ENCODE measurements at places on chromosomes 7 and 10.

GRCh38 chr7:78473571-78474301 is 675.2 kb downstream of the PHTF2 start:
- DNase-seq, result no peak

DNA sequence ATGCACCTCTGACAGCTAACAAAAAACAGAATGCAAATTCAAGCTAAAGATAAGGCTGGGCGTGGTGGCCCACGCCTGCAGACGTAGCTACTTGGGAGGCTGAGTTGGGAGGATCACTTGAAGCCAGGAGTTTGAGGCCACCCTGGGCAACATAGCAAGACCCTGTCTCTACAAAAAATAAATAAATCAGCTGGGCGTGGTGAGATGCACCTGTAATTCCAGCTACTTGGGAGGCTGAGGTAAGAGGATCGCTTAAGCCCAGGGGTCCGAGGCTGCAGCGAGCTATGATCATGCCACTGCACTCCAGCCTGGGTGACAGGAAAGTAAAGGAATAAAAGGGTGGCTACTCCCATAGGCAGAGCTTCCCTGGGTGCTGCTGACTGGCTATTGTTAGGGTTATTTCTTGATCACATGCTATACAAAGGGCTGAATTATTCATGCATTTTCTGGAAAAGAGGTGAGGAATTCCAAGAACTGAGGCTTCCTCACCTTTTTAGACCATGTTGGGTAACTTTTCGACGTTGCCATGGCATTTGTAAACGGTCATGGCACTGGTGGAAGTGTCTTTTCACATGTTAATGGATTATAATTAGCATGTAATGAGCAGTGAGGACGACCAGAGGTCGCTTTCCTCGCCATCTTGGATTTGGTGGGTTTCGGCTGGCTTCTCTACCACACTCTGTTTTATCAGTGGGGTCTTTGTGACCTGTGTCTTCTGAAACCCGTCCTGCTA is 6.9 kb upstream of the PSMG3 start:
- no peak for DNase-seq

DNA sequence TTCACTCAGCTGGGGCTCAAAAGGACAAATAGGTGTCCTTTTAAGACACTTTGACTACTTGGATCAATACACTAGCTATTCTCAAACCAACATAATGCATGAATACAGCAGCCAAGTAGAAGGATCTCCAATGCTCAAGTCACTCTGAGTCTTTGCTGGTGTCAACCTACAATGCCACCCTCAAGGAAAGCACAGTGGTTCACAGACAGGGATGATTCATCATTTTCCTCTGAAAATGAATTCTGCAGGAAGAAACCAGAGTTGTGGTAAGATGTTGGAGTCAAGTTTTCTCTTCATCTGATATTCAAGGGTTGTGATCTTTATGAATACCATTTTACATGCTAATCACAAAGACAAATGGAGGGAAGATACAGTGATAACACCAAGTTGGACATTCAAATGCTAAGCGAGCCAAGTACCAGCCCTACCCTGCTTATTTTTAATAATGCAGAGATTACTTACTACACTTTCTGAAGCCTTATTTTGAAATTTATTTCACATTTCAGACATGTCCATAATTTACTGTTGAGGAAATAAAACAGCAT is 143.1 kb upstream of the FGFR2 start:
- no peak for DNase-seq

- no peak for DNase-seq
Measured at GRCh38 chr7:79236352-79237028, 217.0 kb downstream of the MAGI2 start.

- DNase-seq, result no peak
Measured at GRCh38 chr10:48523820-48524758, 80.8 kb downstream of the ARHGAP22 start.

- DNase-seq, result no peak
Measured at GRCh38 chr10:102347236-102347828, 48.2 kb upstream of the NFKB2 start.

DNA sequence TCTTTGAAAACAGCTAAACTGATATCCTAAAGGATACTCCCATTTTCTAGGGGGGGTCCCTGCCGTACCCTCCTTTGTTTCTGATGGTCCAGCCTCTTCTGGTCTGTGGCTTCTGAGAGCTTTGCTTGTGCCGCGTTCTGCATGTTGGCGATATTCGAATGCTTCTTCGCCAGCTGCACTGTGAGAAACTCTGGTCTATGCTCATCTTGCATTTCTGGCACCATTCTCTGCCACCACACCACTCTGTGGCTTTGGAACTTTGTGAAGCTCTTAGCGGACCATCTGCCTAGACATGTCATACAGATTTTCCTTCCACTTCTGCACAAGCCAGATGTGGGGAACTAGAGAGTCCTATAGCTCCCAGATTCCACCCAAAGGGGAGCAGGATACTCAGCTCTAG is 197.2 kb downstream of the REEP3 start:
- DNase-seq, result no peak

DNA sequence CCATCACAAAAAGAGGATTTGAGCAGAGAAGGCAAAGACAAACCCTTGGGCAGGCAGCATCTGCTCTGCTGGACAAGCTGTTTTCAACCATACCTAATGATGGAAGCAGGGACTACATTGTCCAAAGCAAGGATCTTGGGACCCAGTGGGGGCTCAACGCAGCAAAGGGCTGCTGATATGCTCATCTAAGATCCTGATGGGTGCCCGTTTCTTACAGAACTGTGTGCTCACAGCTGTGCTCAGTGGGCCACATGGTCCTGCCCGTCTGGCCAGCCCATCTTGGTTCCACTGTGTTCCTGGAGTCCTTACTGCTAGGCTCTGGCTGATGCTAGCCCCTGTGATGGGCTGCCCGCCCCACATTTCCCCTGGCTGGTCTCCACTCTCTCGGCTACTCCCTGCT is 36.1 kb downstream of the GPRIN2 start:
- DNase-seq, result no peak

DNA sequence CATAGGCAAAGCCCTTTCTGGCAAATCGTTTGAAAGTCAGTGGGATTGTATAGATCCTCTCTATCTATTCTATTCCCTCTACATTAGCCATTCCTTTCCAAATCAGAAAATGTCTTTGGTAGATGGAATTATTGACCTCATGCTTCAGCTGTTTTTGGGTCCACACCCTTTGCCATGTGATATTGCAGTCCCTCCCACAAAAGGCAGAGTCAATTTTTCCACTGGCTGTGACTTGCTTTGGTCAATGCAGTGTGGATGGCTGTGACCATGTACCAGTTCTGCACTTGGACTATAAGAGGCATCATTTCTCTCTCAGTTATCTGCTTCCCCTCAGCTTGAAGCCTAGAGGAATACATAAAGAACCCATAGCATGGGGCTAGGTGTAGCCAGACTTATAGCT is 332.9 kb downstream of the PTEN start:
- DNase-seq, result no peak

DNA sequence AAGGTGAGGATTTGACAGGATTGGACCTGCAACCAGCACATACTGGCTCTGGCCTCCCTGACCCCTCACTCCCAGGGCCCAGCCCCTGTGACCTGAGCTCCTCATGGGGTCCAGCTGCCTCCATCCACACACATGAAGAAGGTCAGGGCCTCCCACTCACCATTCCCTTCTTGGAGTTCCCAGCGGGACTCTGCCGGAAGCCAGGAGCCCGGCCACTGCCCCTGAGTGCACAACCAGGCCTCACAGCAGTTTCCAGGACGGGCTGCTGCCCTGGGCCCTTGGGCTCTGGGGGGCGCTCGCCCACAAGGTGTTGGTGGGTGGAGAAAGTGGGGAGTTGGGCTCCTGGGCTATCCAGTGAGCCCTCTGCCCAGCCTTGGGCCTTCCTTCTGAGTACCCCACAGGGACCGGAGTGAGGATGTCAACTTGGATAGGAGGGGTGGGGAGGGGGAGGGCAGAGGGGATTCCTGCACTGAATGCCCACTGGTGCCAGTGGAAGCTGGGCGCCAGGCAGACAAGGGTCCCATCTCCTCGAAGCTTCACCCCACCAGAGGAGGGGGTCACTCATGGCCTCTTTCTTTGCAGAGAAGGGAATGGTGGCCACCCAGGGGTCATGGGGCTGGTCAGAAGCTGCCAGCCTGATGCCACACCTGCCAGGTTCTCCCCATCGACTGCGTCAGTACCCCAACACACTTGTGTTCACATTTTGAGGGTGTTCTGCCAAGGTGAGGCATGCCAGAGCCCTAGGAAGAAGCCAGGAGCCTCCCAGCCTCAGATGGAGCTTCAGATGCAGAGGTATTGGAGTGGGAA is 115.3 kb downstream of the PTPN20 start:
- DNase-seq, result no peak

DNA sequence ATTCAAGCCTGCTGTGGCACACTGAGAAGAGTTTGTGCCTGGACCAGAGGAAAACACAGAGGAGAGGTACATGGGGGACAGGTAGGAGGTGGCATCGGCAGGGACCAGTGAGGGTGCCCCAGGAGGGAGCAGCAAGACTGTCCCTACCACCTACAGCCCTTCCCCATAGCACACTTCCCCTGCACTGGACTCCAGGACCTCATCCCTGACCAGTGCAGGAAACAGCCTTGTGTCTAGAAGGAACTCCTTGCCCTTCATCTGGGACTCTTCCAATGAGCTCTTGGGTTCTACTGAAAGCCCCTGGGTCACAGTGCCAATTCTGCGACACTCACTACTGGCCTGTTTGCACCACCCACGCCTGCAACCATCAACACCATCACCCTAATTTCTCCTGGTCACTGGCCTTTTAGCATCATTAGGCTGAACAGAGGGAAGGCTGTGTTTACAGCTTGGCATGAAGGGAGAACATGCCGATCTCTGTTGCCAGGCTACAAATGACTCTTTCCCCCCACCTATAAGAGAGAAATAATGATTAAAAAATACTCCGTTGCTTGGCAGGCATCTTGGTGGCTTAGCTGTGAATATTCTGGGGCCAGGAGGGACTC is 371.9 kb upstream of the ZMIZ1 start:
- DNase-seq, result no peak

- DNase-seq, result no peak
Measured at GRCh38 chr7:28731092-28731658, 227.0 kb downstream of the TRIL start.

DNA sequence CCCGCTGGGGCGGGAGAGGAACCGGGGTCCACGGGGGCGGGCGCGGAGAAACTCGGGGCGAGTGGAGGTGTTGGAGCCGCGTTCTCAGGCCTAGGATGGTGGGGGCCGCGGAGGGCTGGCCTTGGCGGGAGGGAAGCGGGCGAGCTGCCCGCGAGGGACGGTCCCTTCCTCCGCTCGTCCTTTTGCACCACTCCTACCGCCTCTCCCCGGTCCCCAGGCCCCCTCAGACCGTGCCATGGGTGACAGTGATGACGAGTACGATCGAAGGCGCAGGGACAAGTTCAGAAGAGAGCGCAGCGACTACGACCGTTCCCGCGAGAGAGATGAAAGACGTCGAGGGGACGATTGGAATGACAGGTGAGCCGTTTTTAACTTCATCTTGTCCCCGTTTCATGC is 451 bp downstream of the SRRT start:
- no peak for DNase-seq

GRCh38 chr10:7756360-7756992 is 31.3 kb downstream of the KIN start:
- no peak for DNase-seq

DNA sequence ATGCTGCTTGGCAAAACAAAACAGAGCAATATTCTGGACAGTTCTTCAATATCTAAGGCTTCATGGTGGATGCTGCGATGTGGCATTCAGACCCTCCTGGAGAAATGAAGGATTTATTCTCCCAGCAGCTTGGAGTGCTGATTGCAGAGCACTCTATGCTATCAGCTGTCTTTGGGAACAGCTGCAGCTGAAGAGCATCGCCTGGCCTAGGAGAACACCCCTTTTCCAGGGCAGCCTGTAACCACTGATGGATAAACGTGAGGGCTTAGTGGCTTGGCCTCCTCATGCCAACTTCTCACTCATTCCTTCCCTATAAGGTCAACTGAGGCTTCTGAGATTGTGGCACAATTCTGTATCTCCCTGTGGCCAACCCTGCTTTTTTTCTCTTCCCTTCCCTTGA is 638.1 kb upstream of the CNTNAP2 start:
- no peak for DNase-seq

GRCh38 chr10:98414932-98415730 is at the start of gene PYROXD2:
Gene PYROXD2 (minus strand): TSS chr10:98415182. CDS start chr10:98415135, 47 bp downstream.
- DNase-seq, result peak; percentile 44

- DNase-seq, result no peak
Measured at GRCh38 chr10:69825604-69826003, 23.9 kb downstream of the COL13A1 start.

Data from epithelial cell of proximal tubule (primary cell).